Activated T-helper 17 cell treated with anti-CD3 and anti-CD28 coated beads, Interleukin-2, amount 50 U/mL, for 72 hours (primary cell): ENCODE measurements at places on chromosomes 6 and 20. TPM values are rescaled to one million over a fixed set of nuclear protein-coding genes. Genes with fewer than 3 reads are reported as not detected.

GRCh38 chr6:71346334-71346694, 57.7 kb downstream of the OGFRL1 start:
- peaks cover 4% of the 10 kb centered on the region for H3K27me3 ChIP-seq
- no peak for ATAC-seq
- no peak overlapping the region for H3K4me3 ChIP-seq
- no peaks in the 10 kb centered on the region for H3K4me1 ChIP-seq

The PRSS16 gene
- 2.6 TPM for total RNA-seq

The WFDC10B gene
- not detected for total RNA-seq

- H3K36me3 ChIP-seq = no peaks in the 10 kb centered on the region
- H3K4me1 ChIP-seq = peaks cover 7% of the 10 kb centered on the region
- ATAC-seq = no peak
- H3K27me3 ChIP-seq = peaks cover 5% of the 10 kb centered on the region
- H3K4me3 ChIP-seq = peak overlapping the region; percentile 63
- H3K27ac ChIP-seq = peak overlapping the region; percentile 83
These were observed 121.4 kb downstream of the TIAM2 start for GRCh38 chr6:155116571-155116910.

DNA sequence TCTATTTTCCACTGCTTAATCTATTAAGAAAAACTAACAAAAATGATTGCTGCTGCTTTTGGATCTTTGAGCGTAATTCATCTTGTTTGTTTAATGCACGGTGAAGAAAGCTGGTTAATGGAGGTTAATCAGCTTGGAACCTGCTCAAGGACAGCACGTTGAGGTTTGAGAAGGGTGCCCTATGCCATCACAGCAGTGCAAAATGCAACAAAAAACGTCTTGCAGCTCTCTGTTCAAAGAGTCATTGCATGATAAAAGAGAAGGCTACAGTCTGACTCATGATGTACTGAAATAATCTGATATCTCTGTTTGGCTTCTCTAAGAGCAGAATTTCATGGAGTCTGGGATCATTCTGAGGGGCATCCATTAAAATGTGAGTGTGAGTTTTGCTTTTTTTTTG, 80.6 kb upstream of the PREP start:
- peak overlapping the region; percentile 87 for H3K27ac ChIP-seq
- H3K4me3 ChIP-seq = peak overlapping the region; percentile 76
- peaks cover 25% of the 10 kb centered on the region for H3K4me1 ChIP-seq
- peak; percentile 63 for ATAC-seq
- H3K36me3 ChIP-seq = no peaks in the 10 kb centered on the region

DNA sequence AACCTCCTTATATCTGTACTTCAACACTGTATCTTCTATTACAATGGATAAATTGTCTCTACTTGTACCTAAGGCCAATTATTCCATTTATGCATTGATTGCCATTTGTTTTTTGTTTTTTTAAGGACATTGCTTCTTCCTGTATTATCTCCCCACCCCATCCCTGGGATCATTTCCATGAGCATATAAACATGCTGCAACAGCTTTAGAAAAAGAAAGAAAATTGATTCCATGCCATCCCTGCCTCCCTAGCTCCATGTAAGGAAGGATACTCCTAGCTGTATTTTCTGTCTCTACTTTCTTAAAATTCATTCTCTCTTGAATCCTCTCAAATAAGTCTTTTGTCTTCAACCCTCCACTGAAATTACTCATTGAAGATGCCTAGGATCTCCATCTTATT, 101.8 kb upstream of the SIM1 start:
- H3K4me3 ChIP-seq = no peak overlapping the region
- H3K27ac ChIP-seq = no peak overlapping the region
- ATAC-seq = no peak
- H3K4me1 ChIP-seq = no peaks in the 10 kb centered on the region
- peaks cover 26% of the 10 kb centered on the region for H3K36me3 ChIP-seq

GRCh38 chr6:25801436-25801835, 30.4 kb downstream of the SLC17A1 start:
- no peak overlapping the region for H3K4me3 ChIP-seq
- H3K27ac ChIP-seq = no peak overlapping the region
- no peaks in the 10 kb centered on the region for H3K4me1 ChIP-seq

The MKKS gene
- 5.4 TPM for total RNA-seq

- no peak overlapping the region for H3K27ac ChIP-seq
- no peaks in the 10 kb centered on the region for H3K36me3 ChIP-seq
- no peaks in the 10 kb centered on the region for H3K4me1 ChIP-seq
- H3K27me3 ChIP-seq = peaks cover 3% of the 10 kb centered on the region
- no peak for ATAC-seq
- H3K4me3 ChIP-seq = no peak overlapping the region
These were observed 251.9 kb upstream of the IRAK1BP1 start for GRCh38 chr6:78615430-78615904.

DNA sequence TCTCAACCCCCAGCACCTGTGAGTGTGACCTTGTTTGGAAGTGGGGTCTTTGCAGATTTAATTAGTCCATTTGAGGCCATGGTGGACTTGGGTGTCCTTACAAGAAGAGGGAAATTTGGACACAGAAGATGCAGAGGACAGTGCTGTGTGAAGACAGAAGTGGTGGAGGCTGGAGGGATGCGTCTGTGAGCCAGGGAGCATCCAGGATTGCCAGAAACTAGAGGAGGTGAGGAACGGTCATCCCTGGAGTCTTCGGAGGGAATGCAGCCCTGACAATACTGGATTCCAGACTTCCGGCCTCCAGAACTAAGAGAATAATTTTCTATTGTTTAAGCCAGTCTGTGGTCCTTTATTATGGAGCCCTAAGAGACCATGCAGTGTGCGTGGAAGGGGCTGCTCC, 22.9 kb upstream of the NPBWR2 start:
- peaks cover 12% of the 10 kb centered on the region for H3K27me3 ChIP-seq
- H3K4me1 ChIP-seq = no peaks in the 10 kb centered on the region
- H3K36me3 ChIP-seq = no peaks in the 10 kb centered on the region
- H3K27ac ChIP-seq = no peak overlapping the region
- no peak for ATAC-seq

The OR2J3 gene
- not detected for total RNA-seq

GRCh38 chr6:89270951-89271721, 44.0 kb downstream of the GABRR2 start:
- no peaks in the 10 kb centered on the region for H3K36me3 ChIP-seq
- H3K27me3 ChIP-seq = no peaks in the 10 kb centered on the region
- ATAC-seq = no peak
- no peaks in the 10 kb centered on the region for H3K4me1 ChIP-seq
- no peak overlapping the region for H3K4me3 ChIP-seq
- H3K27ac ChIP-seq = no peak overlapping the region

GRCh38 chr6:24644377-24644776, 1.6 kb downstream of the KIAA0319 start:
- peak overlapping the region; percentile 76 for H3K4me3 ChIP-seq
- no peak for ATAC-seq
- H3K36me3 ChIP-seq = no peaks in the 10 kb centered on the region
- H3K4me1 ChIP-seq = peaks cover 6% of the 10 kb centered on the region
- H3K27ac ChIP-seq = no peak overlapping the region
- peaks cover 6% of the 10 kb centered on the region for H3K27me3 ChIP-seq

GRCh38 chr6:119318176-119318575, 31.4 kb downstream of the MAN1A1 start:
- no peaks in the 10 kb centered on the region for H3K27me3 ChIP-seq
- peaks cover 14% of the 10 kb centered on the region for H3K36me3 ChIP-seq
- H3K27ac ChIP-seq = no peak overlapping the region
- ATAC-seq = no peak
- H3K4me3 ChIP-seq = no peak overlapping the region

The ADTRP gene
- total RNA-seq = 47.7 TPM

DNA sequence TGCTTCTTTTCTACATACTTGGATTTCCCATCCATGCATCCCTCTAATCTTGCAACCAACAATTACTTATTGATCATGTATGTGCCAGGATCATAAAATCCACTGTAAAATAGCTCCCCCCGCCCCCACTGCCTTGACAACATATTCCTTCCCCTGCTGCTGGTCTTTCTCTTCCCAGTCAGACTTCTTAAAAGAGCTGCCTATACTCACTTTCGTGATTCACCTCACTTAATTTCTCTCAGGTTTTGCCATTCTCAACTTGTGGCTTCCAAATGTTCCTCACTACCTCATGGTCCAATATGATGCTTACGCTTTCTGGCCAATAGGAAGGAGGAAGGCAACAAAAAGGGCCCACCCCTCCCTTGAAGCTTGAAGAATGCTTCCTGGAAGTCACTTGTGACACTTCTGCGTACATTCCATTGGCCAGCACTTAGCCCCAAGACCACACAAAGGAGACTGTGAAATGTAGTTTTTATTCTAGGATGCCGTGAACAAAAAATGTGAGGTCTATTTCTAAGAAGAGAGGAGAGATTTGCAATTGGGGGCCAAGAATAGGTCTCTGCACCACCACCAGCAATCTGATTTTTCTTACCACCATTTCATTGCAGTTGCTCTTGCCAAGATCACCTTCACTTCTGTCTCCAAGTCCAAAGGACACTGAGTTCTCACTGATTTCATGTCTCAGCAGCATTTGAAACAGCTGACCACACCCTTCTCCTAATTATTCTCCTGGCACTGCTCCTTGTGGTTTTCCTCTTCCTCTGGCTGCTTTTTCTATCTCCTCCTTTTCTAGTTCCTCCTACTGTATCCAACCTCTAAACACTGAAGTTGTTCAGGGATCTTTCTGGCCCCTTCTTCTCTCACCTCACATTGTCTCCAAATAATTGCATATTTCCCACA, 30.8 kb downstream of the CD164 start:
- H3K4me3 ChIP-seq = no peak overlapping the region
- peak overlapping the region; percentile 29 for H3K27ac ChIP-seq
- ATAC-seq = no peak
- H3K27me3 ChIP-seq = no peaks in the 10 kb centered on the region
- peaks cover 12% of the 10 kb centered on the region for H3K4me1 ChIP-seq

GRCh38 chr20:53146201-53146891, 174.2 kb downstream of the TSHZ2 start:
- peaks cover 9% of the 10 kb centered on the region for H3K36me3 ChIP-seq
- H3K4me3 ChIP-seq = peak overlapping the region; percentile 49
- H3K27ac ChIP-seq = peak overlapping the region; percentile 63
- H3K27me3 ChIP-seq = no peaks in the 10 kb centered on the region
- ATAC-seq = peak; percentile 82
- peaks cover 31% of the 10 kb centered on the region for H3K4me1 ChIP-seq

DNA sequence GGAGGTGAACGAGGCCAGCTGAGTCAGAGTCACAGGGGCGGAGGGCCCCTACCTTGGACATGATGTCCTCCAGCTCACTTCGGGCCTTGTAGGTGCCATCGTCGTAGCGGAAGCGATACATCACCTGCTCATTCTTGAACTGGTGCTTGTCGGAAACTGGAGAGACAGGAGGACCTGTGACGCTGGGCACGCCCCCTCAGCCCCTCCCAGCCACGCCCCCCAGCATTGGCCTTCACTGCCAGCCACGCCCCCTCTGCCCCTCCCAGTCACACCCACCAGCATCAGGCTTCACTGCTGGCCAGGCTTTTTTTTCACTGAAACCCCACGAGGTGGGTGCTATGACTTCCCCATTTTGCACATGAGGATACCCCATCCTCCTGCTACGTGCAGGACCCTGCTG, 148.2 kb downstream of the PREX1 start:
- H3K27ac ChIP-seq = peak overlapping the region; percentile 90
- H3K27me3 ChIP-seq = no peaks in the 10 kb centered on the region
- H3K4me3 ChIP-seq = no peak overlapping the region
- peaks cover 8% of the 10 kb centered on the region for H3K4me1 ChIP-seq
- no peak for ATAC-seq

DNA sequence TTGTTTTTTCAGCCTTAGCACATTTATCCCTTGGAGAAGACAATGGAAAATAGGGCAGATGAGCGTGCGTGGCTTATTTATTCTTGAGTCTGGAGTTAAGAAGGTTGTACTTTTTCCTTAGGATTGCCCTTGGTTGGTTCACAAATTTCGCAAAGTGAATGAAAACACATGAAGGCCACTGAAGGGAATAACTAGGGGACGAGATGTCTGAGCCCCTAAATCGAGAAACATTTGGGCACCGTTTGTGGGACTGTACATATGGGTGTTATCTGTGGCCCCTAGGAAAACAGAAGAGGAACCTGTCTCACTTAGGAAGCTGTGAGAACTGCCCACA, 19.4 kb upstream of the TRIM27 start:
- H3K4me1 ChIP-seq = peaks cover 24% of the 10 kb centered on the region
- peak overlapping the region; percentile 95 for H3K4me3 ChIP-seq
- H3K27me3 ChIP-seq = no peaks in the 10 kb centered on the region

- H3K27ac ChIP-seq = no peak overlapping the region
- no peaks in the 10 kb centered on the region for H3K4me1 ChIP-seq
- H3K4me3 ChIP-seq = no peak overlapping the region
- no peaks in the 10 kb centered on the region for H3K27me3 ChIP-seq
These were observed 459.9 kb upstream of the MARCKS start for GRCh38 chr6:113397236-113397635.

DNA sequence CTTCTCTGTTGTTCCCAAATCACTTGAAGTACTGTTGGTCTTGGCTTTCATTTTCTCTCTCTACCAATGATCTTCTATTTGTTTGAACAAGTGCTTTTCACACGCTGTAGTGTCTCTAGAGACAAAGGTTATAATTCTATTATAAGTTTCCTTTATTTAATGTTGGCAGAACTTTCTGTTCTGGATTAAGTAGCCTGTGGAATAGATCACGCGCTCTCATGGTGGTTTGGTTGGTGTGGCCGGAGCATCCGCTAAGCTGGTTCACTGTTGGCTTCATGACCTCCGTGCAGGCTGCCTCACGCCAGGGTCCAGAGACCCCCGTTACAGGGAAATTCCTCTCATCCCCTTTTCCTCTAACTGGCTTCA, 30.9 kb upstream of the KIF25 start:
- ATAC-seq = no peak
- no peaks in the 10 kb centered on the region for H3K27me3 ChIP-seq
- no peaks in the 10 kb centered on the region for H3K4me1 ChIP-seq

DNA sequence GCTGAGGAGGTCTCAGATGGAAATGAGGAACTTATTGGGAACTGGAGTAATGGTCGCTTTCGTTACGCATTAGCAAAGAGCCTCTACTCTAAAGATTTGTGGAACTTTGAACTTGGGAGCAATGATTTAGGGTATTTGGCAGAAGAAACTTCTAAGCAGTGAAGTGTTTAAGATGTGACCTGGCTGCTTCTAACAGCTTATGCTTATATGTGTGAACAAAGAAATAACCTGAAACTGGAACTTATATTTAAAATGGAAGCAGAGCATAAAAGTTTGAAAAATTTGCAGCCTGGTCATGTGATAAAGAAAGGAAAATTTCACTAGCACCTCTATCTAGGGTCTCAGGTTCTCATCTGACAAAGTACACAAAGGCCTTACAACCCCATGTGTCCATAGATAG, 23.5 kb downstream of the IRF4 start:
- no peaks in the 10 kb centered on the region for H3K27me3 ChIP-seq
- H3K4me3 ChIP-seq = no peak overlapping the region
- no peak overlapping the region for H3K27ac ChIP-seq
- peaks cover 14% of the 10 kb centered on the region for H3K4me1 ChIP-seq

- H3K4me3 ChIP-seq = peak overlapping the region; percentile 83
- ATAC-seq = peak; percentile 91
- H3K36me3 ChIP-seq = no peaks in the 10 kb centered on the region
- H3K4me1 ChIP-seq = peaks cover 9% of the 10 kb centered on the region
These were observed 30.0 kb upstream of the ZNF217 start for GRCh38 chr20:53623454-53624211.

The SLC26A8 gene
- total RNA-seq = not detected
